ENCODE measurements at places on chromosomes 11 and 22.

DNA sequence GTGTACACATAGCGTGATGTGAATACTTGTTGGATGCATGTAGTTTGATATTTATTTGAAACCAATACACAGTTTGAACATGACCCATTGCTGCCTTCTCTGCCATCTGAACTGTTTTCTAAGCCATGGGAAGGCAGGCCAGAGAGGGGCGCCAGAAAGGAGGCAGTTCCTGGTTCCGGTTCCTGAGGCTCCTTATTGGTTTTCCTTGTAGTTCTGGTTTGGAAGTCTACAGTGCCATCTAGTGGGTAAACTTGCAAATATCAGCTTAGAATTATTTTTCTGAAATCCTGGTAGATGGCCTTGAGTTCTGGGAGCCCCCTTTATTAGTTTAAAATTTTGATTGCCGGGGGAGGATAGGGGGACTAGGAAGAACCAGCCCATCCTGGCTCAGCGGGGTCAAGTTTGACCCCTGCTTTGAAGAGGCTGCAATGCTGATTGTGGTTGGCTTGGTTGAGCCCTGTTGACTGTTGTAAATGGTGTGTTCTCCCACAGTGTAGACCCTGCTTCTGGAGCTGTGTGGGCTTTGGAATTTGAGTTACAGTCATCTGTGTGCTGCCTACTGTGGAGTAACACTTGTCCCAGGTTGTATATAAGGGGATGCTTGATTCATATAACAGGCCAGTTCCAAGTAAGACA is 48.4 kb downstream of the GRAMD1B start:
- DNase-seq: peak; percentile 66

DNA sequence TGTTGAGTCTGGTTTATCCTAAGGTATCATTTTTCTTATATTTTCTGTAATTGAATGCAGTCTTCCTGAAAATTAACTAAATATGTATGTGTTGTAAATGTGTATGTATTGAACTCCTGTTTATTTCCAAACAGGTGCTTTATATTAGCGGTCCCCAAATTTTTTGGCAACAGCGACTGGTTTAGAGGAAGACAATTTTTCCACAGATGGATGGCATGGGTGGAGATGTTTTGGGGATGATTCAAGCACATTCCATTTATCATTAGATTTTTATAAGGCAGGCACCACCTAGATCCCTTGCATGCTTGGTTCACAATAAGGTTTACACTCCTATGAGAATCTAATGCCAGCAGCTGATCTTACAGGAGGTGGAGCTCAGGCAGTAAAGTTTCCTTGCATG is 210.5 kb upstream of the ANO3 start:
- DNase-seq: no peak

DNA sequence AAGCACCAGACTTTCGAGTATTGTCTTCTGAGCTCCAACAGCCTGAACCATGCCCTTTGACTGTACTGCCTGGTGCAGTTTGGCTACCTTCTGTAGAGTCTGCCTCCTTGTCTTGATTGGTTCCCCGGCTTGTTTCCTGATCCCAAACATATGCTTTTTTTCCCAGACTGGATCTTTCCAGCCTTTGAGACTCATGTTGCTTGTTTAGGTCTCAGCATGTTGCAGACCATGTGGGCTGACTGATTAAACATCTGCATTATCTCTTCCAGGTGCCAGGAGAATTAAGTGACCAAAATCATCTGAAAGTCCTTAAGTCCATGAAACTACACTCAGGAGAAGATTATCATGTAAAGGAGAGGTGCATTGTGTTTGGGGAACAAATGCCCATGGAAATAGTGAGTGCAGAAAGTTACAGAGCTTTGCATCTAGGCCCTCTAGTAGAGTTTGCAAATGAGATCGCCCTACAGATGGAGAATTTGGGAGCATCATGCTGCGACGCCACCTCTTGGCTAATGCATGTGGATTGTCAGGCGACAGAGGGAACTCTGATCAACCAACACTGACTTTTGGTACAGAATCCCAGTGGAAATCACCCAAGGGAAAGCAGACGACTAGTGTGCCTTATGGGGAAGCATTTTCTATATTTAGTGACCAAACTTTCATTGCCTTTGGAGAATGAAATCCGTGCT is 188.8 kb downstream of the BLID start:
- no peak for DNase-seq

- peak; percentile 68 for DNase-seq
Measured at GRCh38 chr11:61129639-61130523, 27.6 kb downstream of the CD5 start.

GRCh38 chr11:65776196-65776595 is 4.6 kb downstream of the AP5B1 start:
- DNase-seq: no peak

GRCh38 chr11:10770626-10771254 is 19.7 kb downstream of the CTR9 start:
- no peak for DNase-seq

- no peak for DNase-seq
Measured at GRCh38 chr22:42732081-42732480, 11.4 kb upstream of the A4GALT start.

GRCh38 chr11:1297576-1298473 is 11.6 kb downstream of the TOLLIP start:
- DNase-seq: no peak

DNA sequence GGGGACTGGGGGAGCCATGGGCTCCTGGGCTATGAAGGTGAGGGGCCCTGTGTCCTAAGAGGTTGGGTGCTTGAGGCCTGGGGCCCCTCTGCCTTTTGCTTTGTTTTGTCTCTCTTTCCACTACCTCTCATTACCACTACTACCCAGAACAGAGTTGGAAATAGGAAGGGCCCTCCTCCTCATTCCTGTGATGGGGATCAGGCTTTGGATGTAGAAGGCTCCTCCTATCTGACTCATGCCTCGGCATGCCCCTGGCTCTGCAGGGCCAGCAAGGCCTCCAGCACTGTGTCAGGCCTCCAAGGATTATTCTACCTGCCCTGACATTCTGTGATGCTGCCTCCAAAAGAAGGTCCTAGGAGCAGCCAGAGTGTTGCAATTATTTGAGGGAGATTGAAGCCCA is 766 bp downstream of the IZUMO1R start:
- DNase-seq: no peak

DNA sequence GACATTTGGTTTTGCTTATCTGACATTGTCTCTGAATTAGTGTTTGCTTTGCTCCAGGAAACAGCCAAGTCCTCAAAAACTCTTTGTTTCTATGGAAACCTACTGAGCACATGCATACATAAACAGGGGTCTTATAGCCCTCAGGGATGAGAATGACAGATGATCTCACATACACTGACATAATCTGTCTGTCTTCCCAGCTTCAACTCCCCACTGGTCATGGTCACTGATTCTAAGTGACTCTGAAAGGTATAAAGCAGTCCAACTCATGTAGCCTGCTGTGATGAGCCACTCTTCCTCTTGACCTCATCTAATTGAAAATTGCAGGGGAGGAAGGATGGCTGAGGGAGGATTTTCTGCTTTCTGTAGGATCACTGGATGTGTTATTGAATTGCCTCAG is 12.6 kb downstream of the ZNF143 start:
- no peak for DNase-seq

All from foreskin melanocyte (primary cell).